ENCODE measurements at places on chromosomes 1 and 21.

DNA sequence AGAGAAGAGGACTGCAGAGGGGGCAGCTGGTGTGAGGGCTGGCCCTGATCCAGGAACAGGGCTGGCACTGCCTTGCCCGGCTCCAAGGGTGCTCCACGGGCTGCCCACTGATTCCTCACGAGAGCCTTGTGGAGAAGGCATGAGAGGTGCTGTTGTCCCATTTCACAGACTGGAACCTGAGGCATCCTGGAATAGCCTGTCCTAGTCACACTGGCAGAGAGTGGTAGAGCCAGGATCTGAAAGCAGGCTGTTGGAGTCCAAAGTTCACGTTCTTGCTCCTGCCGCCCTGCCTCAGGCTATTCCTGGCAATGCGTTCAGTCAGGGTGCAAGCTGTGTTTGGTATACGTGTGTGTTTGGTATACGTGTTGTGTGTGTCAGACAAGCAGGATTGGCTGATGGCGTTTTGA, 1.8 kb downstream of the RER1 start:
- DNase-seq, result no peak

DNA sequence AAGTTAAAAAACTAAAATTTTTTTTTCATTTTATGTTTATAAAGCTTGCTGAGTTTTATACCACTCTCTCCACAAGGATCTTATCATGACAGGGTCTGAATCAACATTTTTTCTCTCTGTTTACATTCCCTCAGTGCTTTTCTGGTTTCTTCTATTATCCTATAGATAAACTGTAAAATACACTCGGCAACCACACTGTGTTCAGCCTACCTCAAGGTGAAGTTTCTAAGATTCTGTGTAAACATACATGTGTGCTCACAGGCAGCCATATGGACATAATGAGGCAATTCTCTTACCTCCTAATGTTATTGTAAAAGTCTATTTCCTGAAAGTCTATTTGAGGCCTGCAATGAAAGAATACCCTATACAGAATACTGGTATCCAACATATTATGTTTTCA, 114.6 kb downstream of the NTPCR start:
- no peak for DNase-seq

DNA sequence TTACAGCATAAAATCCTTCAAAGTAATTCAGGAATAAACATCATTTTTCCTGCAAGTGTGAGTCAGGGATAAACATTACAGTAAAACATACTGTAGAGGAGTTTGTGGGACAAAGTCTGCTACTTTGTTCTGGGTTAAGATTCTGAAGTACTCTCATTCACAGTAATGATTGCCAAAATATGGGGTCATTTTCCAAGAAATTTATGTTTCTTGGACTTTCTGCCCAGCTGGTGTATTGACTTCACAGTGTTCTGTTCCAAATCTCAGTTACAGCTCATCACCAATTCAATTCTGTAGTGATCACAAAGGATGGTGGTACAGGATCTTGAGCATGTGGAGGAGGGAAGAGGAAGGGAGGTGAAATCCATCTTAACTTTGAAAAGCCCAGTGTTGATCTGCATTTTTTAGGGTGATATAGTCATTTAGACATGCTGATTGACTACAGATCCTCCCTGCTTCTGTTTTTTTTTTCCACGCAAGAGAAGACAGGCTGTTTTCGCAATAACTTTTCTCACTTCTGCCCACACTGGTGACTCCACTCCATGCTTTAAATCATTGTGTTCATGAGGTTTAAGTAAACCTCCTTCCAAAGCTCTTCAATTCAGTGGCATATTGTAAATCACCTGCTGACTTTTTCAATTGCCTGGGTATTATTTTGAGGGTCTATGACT, 60.4 kb upstream of the C1orf53 start:
- no peak for DNase-seq

DNA sequence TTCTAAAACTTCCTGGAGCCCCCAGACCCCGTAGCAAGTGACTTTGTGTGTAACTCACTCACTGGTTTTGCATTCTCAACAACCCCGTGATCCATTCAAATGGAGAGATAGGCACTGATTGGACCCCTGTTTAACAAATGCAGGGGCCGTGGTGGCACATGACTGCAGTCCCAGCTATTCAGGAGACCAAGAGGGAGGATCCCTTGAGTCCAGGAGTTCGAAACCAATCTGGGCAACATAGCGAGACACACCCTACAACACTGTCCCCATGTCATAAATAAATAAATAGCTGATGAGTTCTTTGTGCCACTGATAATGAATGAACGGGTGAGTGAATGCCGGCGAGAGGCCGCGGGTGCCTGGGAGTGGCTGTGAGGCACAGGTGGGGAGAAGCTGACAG, 59.4 kb upstream of the PAX7 start:
- DNase-seq, result no peak
